ENCODE measurements at places on chromosomes 1 and 21. TPM values are rescaled to one million over a fixed set of nuclear protein-coding genes. Genes with fewer than 3 reads are reported as not detected.

The CRYBG2 gene
- 14.4 TPM for total RNA-seq

The TMEM61 gene
- 0.44 TPM for total RNA-seq

DNA sequence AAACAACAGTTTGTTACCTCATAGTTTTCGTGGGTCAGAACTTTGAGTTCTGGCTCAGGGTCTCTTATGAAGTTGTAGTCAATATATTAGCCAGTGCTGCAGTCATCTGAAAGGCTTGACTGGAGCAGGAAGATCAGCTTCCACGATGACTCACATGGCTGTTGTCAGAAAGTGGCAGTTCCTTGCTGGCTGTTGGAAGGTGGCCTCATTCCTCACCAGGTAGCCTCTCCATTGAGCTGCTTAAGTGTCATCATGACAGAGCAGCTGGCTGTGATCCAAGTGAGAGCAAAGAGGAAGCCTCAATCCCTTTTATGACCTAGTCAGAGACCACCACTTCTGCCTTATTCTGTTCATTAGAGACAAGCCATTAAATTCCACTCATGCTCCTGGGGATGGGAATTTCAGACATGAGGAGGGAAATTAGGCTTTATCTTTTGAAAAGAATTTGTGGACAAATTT lies 5.6 kb downstream of the OSBPL9 start:
- peak overlapping the region; percentile 14 for H3K27ac ChIP-seq
- H3K4me1 ChIP-seq, result peaks cover 15% of the 10 kb centered on the region
- no peaks in the 10 kb centered on the region for H3K27me3 ChIP-seq
- no peak for DNase-seq
- H3K36me3 ChIP-seq, result no peaks in the 10 kb centered on the region

DNA sequence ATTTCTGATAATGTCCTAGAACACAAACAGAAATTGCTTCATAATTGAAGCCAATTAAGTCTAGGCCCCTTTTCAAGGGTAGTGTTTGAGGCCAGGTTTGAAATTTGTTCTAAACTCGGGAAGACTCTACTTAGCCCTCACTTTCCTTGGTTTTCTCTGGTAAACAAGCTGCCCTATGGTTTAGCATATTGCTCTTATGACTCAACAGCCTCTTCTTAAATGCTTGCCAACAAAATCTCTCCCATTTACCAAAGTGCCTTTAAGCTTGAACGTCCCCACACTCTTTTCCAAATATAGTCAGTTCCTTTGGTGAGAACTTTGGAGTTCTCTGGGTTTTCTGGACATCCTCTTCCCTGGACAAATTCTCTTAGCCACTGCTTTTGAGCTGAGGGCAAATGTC lies 5.8 kb upstream of the LCE6A start:
- no peaks in the 10 kb centered on the region for H3K4me1 ChIP-seq
- no peak overlapping the region for H3K27ac ChIP-seq
- H3K4me3 ChIP-seq, result no peak overlapping the region
- peaks cover 4% of the 10 kb centered on the region for H3K27me3 ChIP-seq

DNA sequence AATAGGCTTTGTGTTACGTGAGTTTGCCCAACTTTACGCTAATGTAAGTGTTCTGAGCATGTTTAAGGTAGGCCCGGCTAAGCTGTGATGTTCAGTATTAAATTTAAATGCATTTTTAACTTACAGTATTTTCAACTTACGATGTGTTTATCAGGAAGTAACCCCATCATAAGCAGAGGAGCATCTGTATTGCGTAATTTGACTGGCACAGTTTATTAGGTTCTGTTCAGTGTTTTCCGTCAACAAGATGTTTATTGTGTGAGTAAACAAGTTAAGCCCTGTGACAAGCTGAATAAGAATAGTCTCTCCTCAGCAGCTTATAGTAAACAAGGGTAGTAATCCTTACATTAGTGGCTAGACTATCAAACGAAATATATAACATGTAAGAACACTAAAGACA lies 27.2 kb upstream of the SHISA4 start:
- no peak for DNase-seq
- H3K27ac ChIP-seq, result no peak overlapping the region
- H3K4me1 ChIP-seq, result no peaks in the 10 kb centered on the region
- peaks cover 64% of the 10 kb centered on the region for H3K36me3 ChIP-seq
- H3K27me3 ChIP-seq, result no peaks in the 10 kb centered on the region

- H3K27ac ChIP-seq, result no peak overlapping the region
- peaks cover 9% of the 10 kb centered on the region for H3K4me1 ChIP-seq
- H3K27me3 ChIP-seq, result no peaks in the 10 kb centered on the region
- peak; percentile 51 for DNase-seq
These were observed 255.5 kb upstream of the LRRC7 start for GRCh38 chr1:69312055-69312732.

DNA sequence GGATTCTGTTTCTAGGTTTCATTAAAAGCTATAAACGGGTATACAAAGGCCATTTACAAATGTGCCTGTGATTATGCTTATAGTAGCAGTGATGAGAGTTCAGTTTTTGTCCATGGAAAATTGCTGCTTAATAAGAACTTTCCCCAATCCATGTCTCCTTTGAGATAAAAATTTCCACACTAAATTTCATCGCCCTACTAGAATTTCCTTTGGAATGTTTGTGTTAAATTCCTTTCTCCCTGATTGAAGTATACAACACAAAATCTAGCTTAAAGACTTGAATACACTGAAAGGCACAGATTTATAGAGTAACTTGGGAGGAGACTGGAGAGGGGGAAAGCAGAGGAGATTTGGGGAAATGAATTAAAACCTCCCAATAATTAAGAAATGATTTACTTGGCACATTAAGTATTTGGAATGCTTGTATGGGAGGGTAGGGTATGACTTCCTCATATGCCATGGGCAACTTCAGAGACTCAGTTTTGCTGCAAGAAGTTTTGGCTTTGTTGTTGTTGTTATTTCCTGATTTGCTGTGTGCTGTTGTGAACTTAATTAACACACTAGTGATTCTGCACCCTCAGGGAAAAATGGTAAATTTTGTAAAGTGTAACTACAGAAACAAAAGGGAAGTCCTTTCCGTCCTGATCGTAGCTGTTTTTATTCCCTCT lies 157.6 kb upstream of the LMO4 start:
- no peak overlapping the region for H3K4me3 ChIP-seq
- no peaks in the 10 kb centered on the region for H3K36me3 ChIP-seq
- no peak for DNase-seq
- no peak overlapping the region for H3K27ac ChIP-seq

GRCh38 chr1:48190881-48191280 lies 31.6 kb upstream of the SLC5A9 start:
- H3K36me3 ChIP-seq, result peaks cover 59% of the 10 kb centered on the region
- DNase-seq, result no peak
- H3K27ac ChIP-seq, result no peak overlapping the region
- no peaks in the 10 kb centered on the region for H3K4me1 ChIP-seq

DNA sequence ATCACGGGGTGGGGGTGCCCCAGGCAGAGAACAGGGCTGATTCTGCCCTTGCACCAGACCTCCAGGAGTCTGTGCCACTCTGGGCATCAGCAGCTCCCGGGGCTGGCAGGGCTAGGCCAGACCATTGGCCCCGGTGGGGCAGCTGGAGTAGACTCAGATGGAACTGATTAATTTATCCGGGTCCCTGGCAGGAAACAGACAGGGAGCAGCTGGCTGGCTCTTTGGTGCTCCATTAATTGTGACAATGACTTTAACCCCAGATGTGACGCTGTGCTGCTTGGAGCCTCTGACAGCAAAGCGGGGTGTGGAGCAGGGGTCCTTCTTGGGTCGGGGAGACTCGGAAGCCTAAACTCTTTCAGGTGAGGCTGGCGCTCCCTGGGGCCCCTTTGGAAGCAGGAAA lies 9.5 kb downstream of the EPHA8 start:
- H3K27me3 ChIP-seq, result no peaks in the 10 kb centered on the region
- no peak overlapping the region for H3K27ac ChIP-seq
- peaks cover 3% of the 10 kb centered on the region for H3K36me3 ChIP-seq
- H3K4me1 ChIP-seq, result peaks cover 7% of the 10 kb centered on the region
- no peak for DNase-seq

- H3K4me1 ChIP-seq, result peaks cover 4% of the 10 kb centered on the region
- peaks cover 6% of the 10 kb centered on the region for H3K36me3 ChIP-seq
- no peak overlapping the region for H3K4me3 ChIP-seq
- no peaks in the 10 kb centered on the region for H3K27me3 ChIP-seq
- peak; percentile 74 for DNase-seq
These were observed 104.8 kb upstream of the COG2 start for GRCh38 chr1:230537456-230537855.

DNA sequence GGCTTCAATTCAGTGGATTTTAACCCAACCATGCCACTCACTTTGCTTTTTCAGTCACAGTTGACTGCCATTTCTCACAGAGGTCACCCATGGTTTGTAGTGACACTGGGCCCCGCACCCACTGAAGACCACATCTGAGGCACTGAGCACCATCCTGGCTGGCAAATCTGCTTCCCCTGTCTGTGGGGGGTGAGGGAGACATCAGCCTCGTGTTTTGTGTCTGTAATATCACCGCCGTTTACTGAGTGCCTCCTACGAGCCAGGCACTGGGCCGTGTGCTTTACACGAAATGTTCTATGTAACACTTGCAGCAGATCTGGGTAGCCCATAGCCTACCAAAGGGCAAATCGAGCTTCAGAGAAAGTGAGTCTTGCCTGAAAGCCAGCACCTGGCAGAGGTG lies 161.8 kb downstream of the PGBD5 start:
- H3K4me3 ChIP-seq, result no peak overlapping the region
- H3K27ac ChIP-seq, result peak overlapping the region; percentile 19
- peaks cover 26% of the 10 kb centered on the region for H3K36me3 ChIP-seq
- DNase-seq, result no peak

DNA sequence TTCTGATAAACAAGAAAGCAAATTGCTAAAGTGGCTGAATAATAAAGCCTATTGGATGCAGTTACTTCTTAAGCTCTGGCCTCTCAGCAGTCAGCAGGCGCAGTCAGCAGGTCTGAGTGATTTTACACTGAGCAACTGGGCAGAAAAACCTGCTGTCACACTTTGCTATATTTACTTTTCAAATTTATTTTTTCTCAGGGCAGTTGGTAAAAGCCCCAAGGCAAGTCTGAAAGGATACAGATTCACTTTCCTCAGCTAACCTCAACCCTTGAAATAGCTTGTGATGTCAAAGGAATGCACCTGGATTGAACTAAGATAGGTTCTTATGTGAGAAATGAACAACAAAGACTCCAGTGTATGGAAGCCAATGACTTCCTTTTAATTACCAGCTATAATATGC lies 34.0 kb downstream of the ATP5PF start:
- H3K36me3 ChIP-seq, result peaks cover 10% of the 10 kb centered on the region
- H3K4me3 ChIP-seq, result no peak overlapping the region
- H3K27me3 ChIP-seq, result no peaks in the 10 kb centered on the region
- peaks cover 6% of the 10 kb centered on the region for H3K4me1 ChIP-seq
- H3K27ac ChIP-seq, result no peak overlapping the region
- no peak for DNase-seq

GRCh38 chr1:197770243-197770642 lies 5.0 kb downstream of the DENND1B start:
- H3K27me3 ChIP-seq, result peaks cover 10% of the 10 kb centered on the region
- H3K27ac ChIP-seq, result no peak overlapping the region
- DNase-seq, result no peak
- peaks cover 21% of the 10 kb centered on the region for H3K4me1 ChIP-seq

GRCh38 chr1:21613072-21613867 lies 55.9 kb downstream of the RAP1GAP start:
- no peak overlapping the region for H3K4me3 ChIP-seq
- H3K4me1 ChIP-seq, result peaks cover 4% of the 10 kb centered on the region
- H3K27ac ChIP-seq, result peak overlapping the region; percentile 49
- no peaks in the 10 kb centered on the region for H3K36me3 ChIP-seq
- H3K27me3 ChIP-seq, result no peaks in the 10 kb centered on the region
- DNase-seq, result no peak

- no peak overlapping the region for H3K27ac ChIP-seq
- H3K27me3 ChIP-seq, result no peaks in the 10 kb centered on the region
- H3K4me3 ChIP-seq, result no peak overlapping the region
- 0 out of 2 replicates have a peak, but pooled peaks cover 2% of the 10 kb centered on the region for H3K4me1 ChIP-seq
These were observed 39.4 kb upstream of the UHMK1 start for GRCh38 chr1:162458236-162458635.

DNA sequence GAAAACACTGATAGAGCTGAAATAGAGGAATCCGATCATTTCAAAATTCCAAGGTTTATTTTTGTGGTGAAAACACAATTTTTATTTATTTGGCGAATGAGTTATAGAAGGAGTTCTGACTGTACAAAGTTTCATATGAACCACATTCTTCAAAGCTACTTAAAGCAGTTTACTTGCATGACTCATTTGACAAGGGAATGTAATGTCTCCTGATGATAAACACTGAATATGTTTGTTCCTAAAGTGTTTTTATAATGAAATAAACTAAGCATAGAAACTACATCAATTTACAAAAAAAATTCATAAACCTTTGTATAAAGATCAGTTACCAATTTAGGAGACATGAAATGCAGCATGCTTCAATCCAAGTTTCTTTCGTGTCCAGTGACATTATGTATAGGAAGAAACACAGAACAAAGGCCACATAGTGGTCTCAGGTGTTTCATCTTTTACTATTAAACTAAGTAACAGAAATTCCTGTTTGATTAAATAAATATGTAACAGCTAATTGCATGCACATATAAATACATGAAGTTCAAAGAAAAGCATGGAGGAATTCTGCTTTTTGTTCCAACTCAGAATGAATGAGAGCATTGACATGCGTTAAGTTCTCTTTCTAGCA lies 2.5 kb downstream of the PRKACB start:
- no peaks in the 10 kb centered on the region for H3K36me3 ChIP-seq
- no peak overlapping the region for H3K27ac ChIP-seq
- peaks cover 5% of the 10 kb centered on the region for H3K4me1 ChIP-seq
- H3K4me3 ChIP-seq, result no peak overlapping the region

GRCh38 chr1:8218351-8219092 lies 99.4 kb upstream of the SLC45A1 start:
- peaks cover 47% of the 10 kb centered on the region for H3K4me1 ChIP-seq
- H3K27me3 ChIP-seq, result peaks cover 26% of the 10 kb centered on the region
- no peaks in the 10 kb centered on the region for H3K36me3 ChIP-seq
- no peak for DNase-seq
- no peak overlapping the region for H3K4me3 ChIP-seq

GRCh38 chr1:209095627-209096595 lies 487.6 kb upstream of the CAMK1G start:
- H3K4me3 ChIP-seq, result no peak overlapping the region
- no peak for DNase-seq
- no peaks in the 10 kb centered on the region for H3K27me3 ChIP-seq
- 0 out of 2 replicates have a peak, but pooled peaks cover 3% of the 10 kb centered on the region for H3K4me1 ChIP-seq

- H3K4me1 ChIP-seq, result peaks cover 31% of the 10 kb centered on the region
- DNase-seq, result no peak
- H3K4me3 ChIP-seq, result no peak overlapping the region
- no peaks in the 10 kb centered on the region for H3K36me3 ChIP-seq
These were observed 115.6 kb upstream of the SLC45A1 start for GRCh38 chr1:8202182-8202905.

DNA sequence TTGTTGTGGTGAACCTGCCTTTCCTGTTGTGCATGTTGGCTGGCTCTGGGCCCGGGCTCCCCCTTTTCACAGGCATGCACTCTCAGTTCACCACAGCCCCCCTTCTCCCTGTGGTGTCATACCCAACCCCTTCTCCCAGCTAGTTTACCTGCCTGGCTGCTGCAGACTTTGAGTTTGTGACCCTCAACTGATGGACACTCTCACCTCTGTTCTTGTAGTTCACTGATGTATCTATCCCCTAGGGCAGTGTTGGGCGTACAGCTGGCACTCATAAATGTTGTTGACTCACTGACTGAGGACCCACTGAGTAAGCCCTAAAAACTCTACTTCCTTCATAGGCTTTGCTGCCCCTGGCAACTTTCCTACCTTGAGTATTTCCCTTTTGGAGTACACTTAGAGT lies 54.9 kb downstream of the WDR64 start:
- H3K27me3 ChIP-seq, result no peaks in the 10 kb centered on the region
- no peak for DNase-seq
- no peaks in the 10 kb centered on the region for H3K36me3 ChIP-seq
- H3K27ac ChIP-seq, result no peak overlapping the region
- H3K4me1 ChIP-seq, result no peaks in the 10 kb centered on the region

Measured in WTC11 (cell line).